ENCODE measurements at places on chromosomes 6 and 20. TPM values are rescaled to one million over a fixed set of nuclear protein-coding genes. Genes with fewer than 3 reads are reported as not detected.

- DNase-seq = no peak
These were observed 966.6 kb upstream of the SLC35B3 start for GRCh38 chr6:9401960-9402359.

Gene ADGRB3
- not detected for total RNA-seq

GRCh38 chr6:165167861-165168260 lies 141.5 kb downstream of the C6orf118 start:
- DNase-seq = no peak

DNA sequence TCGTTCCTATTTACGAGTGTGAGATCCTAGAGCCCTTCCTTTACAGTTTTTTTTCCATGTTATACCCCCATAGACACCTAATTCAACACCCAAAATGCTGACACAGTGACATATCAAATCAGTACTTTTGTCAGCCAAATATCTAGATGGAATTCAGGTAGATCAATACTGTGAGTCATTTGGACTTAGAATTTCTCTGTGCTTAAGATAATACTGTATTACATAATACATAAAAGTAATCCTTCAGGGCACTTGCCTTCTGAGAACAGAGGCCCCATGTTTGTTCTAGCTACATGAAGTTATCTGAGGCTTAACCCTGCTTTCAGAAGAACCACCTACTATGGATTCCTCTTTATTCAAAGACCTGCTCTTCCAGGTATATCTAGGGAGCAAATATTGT lies 623.1 kb downstream of the PHF3 start:
- no peak for DNase-seq

DNA sequence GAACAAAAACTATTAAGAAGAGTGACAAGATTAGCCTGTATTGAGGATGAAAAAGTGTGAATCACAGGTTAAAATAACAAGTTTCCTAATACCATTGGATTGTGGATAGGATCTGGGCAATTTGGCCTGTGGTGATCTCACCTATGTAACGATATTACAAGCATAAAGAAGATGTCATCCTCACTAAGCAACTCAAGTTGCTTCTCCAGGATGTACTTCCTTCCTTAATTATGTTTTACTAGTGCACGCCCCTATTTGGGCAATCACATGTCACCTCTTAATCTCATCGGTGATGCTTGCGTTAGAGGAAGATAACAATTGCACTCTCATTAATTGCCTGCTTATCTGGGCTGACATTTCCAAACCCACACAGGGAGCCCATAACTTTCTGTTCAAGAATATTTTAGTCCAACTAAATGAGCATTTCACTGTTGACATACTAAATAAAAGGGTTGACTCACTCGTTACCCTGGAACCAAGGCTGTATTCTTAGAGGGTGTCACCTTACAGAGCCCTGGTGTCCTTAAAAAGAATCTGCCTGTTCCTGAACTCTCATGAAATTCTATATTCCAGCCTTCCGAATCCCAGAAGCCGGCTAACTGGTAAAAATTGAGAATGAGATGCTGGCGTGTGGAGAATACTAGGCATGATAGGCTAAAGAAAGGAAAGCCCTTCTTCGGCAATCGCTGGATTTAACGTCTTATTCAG lies 88.2 kb upstream of the ATXN1 start:
- DNase-seq = no peak

Data from dermis microvascular lymphatic vessel endothelial cell (primary cell).